Dermis blood vessel endothelial cell (primary cell): ENCODE measurements at places on chromosomes 1 and 21.

DNA sequence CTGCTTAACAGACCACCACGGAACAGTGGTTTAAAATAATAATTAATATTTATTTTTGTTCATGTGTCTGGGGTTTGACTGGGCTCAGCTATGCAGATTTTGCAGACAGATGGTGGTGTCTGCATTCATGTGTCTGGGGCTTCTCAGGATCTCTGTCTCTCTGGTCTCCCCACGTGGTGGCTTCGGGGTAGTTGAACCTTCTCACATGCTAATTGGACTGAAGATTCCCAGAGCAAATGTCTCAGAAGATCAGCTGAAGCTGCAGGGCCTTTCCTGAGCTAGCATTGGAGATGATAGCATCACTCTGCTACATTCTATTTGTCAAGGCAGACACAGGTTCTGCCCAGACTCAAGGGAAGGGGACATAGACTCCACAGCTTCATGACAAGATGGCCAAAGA is 109.1 kb upstream of the DNAH14 start:
- no peak for DNase-seq

DNA sequence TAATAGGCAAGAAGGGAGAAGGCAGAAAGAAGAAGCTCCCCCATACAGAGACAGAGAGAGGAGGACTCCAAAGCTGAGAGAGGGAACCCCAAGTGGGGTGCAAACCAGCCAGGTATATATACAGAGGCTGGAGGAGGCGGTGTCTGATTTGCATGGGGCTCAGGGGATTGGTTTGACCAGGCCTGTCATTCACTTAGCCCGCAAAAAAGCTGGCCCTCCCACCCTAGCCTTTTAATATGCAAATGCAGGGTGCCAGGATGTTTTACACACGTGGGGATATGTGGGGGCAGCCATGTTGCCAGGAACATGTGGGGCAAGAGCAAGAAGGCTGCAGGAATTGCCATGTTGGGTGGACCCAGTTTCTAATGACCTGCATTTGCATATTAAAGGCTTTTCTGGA is 37.0 kb upstream of the TENT5B start:
- no peak for DNase-seq

- no peak for DNase-seq
Measured at GRCh38 chr1:248815407-248816034, 10.2 kb downstream of the SH3BP5L start.

GRCh38 chr1:41681331-41682098 is 197.0 kb upstream of the EDN2 start:
- DNase-seq: no peak

DNA sequence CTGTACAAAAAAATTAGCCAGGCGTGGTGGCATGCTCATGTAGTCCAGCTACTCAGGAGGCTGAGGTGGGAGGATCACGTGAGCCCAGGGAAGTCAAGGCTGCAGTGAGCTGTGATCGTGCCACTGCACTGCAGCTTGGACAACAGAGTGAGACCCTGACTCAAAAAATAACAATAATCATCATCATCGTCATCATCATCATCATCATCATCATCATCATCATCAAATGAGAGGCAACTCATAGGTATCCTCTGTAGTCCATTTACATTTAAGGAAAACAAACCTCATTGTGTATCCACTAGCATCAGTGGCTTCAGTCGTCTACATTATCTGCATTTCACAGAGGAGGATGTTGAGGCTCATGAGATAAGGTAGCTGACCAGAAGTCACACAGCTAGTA is 68.8 kb upstream of the SELENON start:
- DNase-seq: no peak

DNA sequence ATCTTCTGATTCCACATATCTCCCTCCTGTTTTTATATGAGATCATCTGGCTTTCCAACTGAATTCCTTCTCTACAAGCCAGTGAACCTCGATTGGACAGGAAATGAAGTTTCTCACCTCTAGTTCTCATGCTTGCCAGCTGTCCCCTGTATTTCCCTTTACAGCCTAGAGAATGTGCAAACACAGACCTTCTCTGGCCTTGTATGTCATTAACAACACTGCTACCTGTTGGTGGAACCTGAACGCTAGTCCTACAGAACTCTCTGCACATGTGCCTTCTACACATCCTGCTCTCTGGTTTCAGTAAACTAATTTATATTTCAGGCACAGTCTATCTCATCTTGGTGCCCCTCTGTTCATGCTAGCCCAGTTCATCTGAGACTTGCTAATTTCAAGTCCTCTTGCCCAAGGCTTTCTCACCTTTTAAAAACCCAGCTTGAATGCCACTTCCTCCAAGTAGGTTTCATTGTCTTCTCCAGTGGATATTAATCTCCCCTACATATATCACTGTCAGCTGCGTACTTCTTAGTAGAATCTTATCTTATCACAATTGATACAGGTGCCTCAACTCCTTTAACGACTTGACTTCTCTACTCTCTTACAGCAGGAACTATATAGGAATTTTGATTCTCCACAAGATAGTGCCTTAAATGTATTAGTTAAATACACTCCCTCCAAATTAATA is 549.9 kb downstream of the PLPP3 start:
- no peak for DNase-seq

GRCh38 chr1:80444171-80444570 is 1356.6 kb upstream of the ADGRL2 start:
- DNase-seq: no peak

GRCh38 chr1:49408346-49408745 is 615.4 kb downstream of the AGBL4 start:
- no peak for DNase-seq

- peak; percentile 22 for DNase-seq
Measured at GRCh38 chr1:203368624-203369451, 17.9 kb upstream of the FMOD start.

- no peak for DNase-seq
Measured at GRCh38 chr21:28485301-28486022, 507.2 kb downstream of the LTN1 start.

GRCh38 chr1:41981796-41982195 is 63.1 kb upstream of the HIVEP3 start:
- no peak for DNase-seq

- no peak for DNase-seq
Measured at GRCh38 chr1:50851466-50851865, 108.6 kb downstream of the FAF1 start.

DNA sequence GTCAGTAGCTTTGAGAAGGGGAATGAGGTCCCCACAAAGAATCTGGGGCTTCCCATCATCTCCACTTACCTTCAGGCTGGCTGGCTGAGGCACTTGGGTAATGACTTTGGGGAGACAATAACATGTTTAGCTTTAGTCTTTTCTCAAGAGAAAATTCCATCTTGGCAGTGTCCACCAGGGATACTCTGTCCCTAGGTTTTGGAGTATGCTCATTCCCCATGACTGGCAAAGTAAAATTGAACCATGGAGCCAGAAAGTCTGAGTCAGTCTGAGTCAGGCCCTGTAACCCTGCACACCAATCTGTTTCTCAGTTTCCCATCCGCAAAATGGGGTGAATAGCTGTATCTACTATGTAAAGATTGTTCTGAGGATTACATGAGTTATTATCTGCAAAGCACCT is 28.2 kb downstream of the RUNX1 start:
- no peak for DNase-seq
